ENCODE measurements at places on chromosomes 1 and 21.

GRCh38 chr1:153025797-153026196, 5.2 kb upstream of the SPRR1B start:
- DNase-seq: no peak

DNA sequence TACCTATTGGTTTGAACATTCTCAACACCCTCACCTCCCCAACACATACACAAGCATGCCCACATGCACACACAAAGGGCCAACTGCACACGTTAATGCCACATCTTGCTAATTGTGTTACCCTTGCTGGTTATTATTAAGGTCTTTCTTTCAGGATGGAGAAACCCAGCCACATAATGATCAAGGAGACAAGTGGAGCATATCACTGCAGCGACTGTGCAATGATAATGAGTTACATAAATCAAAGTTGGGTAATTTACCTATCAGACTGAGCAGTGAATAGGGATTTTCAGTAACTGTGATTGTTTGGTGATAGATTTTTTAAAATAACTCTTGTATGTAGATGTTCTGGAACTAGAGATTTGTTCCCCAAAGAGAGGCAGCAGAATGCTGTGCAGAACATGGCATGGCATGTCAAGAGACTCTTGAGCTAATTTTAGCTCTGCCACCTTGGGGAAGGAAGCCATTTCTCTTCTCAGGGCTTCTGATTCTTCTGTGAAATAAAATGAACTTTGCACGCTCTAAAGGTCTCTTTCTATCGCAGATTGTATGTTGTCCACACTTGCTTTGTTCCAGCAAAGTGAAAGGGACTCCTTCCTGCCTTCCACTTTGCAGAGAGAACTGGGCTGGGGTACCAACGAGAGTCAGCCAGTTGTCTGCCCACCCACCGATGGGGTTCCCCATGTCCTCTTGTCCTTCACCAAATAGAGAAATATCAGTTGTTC, 126.0 kb upstream of the CAMK1G start:
- no peak for DNase-seq

- peak; percentile 68 for DNase-seq
These were observed 23.5 kb downstream of the MTARC1 start for GRCh38 chr1:220810179-220810653.

- DNase-seq: peak; percentile 45
These were observed 2.8 kb downstream of the PPIH start for GRCh38 chr1:42660907-42661500.

DNA sequence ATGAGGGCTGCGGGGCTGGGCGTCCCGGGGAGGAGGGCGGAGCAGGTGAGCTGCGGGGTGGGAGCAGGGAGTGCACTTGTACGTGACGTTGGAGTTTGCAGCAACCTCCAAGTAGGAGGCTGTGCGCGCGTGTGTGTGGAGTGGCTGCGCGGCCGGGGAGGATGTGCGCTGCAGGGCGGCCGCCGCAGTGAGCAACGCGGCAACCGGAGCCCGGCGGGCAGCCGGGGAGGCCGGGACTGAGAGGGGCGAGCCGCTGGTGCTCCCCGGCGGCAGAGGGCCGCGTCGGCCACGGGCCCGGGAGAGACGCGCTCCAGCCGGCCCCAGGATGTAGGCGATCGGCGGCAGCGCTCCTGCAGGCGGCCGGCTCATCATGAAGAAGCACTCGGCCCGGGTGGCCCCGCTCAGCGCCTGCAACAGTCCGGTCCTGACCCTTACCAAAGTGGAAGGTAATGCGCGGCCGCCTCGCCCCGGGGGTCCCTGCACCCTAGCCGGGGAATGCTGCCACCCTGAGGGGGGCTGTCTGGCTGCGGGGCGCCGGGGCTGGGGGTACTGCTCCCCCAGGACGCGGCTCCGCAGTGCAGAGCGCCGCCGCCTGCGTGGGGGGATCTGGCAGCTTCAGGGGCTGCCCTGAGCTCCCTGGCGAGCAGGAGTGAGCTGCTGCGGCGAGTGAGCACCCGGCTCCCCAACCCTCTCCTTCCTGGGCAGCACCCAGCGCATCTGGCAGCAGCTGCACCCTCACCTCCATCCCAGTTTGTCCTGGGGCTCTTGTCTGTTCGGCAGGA, 158.9 kb upstream of the COA6 start:
- DNase-seq: peak; percentile 54

DNA sequence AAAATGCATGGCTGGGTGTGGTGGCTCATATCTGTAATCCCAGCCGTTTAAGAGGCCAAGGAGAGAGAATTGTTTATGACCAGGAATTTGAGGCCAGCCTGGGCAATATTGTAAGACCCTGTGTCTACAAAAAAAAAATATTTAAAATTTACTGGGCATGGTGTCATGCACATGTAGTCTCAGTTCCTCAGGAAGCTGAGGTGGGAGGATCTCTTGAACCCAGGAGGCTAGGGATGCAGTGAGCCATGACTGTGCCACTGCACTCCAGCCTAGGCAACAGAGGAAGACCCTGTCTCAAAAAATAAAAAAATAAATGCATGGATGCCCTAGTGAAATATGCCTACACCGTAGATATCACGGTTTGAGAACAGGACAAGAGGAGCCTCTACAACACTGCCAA, 1331.2 kb upstream of the B3GALT2 start:
- no peak for DNase-seq

DNA sequence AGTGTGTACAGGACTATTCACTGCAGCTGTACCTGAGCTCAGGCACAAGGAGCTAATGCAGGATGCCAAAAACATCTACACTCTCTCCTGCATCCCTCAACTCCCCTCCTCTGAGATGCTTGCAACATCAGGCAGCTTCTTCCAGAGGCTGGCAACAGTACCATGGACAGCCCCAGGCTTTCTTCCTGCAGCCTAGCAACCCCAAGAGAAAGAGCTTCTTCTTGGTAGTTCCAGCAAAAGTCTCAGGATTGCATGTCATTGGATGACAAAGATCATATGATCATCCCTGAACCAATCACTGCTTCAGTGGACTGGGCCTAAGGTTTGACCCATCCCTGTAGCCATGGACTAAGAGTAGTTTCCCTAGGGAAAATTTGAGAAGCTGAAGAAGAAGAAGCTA, 46.7 kb downstream of the CAMK2N1 start:
- no peak for DNase-seq

DNA sequence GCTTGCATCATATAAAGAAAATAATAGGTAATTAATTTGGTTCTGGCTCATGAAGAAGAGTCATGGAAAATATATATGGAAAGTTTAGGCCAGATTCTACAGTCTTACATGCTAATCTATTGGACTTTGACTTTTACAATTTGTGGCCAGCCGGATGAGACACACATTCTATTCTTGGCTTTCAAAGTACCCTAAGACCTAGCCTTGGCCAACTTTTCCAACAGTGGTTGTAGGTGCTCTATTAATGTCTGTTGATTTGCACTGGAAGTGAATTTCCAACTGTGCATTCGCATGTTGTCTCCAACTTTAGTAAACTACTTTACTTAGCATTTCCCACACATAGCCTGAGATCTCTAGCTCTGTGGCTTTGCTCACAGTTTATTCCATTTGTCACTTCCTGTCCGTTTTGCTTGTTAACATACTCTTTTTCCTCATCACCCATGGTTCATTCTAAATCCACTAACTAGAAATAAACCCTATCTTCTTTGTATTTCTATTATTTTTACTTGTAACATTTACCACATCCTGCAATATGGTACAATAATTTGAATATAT, 644.0 kb downstream of the PTPRC start:
- DNase-seq: no peak

DNA sequence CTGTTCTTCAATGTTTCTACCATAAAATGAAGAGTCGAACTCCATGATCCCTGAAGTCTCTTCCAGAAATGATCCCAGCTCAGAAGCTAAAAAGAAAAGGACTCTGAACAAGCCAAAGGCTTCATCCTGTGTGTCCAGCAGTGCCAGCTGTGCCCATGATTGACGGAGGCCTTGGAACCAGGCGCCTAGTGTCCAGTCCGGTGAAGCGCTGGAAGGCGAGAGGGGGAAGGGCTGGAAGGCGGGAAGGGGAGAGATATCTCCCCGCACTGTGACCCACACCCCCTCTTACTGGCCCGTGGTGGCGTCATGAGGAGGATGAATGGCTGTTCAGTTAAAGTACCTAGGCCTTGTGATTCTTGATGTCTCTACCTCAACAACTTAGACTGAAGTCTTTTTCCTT, 10.4 kb upstream of the PLEKHA6 start:
- DNase-seq: no peak

- DNase-seq: no peak
These were observed 84.2 kb downstream of the EPHB2 start for GRCh38 chr1:22794647-22795365.

DNA sequence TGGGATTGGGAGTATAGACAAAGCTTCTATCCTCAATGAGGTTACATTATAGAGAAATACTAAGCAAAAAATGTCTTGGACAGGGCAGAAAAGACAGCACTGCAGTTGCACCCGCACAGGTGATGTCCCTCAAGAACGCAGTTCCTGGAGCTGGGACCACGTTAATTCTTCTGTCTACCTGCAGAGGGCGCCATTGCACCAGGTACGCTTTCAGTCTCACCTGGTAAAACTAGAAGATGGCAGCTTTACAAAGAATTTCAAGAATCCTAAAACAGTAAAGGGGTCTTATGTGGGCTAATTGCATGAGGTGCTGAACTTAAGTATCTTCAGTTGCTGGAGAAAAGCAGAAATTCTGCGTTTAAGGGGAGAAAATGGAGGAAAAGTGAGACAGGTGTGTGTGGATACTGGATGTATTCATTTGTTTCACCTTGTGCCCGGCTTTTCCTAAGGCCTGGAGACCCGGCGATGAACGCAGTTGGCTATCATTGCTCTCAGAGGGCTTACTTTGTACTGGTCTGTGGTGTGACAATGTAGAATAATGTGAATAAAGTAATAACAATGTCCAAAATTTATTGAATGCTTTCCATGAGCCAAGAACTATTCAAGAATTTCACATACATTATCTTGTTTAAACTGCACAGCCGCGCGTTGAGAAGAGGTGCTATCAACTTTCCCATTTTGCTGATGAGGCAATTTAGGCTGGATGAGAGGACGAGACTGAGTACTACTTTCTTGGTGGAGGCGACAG, 276.3 kb upstream of the GREM2 start:
- peak; percentile 43 for DNase-seq

GRCh38 chr1:91575909-91576519, 75.4 kb downstream of the CDC7 start:
- no peak for DNase-seq

DNA sequence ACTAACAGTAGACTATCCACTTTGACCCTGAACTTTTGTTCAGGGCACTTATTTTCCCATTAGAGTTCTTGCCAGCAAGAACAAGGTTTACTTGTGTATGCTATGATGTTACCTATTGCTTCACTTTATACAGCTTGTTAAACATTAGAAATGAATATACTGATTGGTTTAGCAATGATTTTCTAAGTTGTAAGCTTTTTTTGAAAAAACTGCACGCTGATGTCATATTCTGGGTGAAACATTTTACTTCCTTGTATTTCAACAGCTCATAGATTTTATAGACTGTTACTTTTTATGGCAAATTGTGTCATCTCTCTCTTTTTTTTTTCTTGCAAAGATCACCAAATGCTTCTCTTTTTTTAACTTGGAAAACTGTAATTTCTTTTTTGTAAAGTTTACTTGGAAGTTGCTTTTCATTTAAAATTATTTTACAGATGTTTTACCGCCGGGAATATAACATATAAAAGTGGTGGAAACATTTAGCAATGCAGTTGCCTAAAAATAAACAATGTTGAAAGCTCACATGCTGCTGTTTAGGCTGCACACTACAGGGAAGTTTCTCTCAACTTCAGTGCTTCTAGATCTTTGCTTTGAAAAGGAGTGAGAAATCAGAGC, 215.3 kb upstream of the NFIA start:
- no peak for DNase-seq

DNA sequence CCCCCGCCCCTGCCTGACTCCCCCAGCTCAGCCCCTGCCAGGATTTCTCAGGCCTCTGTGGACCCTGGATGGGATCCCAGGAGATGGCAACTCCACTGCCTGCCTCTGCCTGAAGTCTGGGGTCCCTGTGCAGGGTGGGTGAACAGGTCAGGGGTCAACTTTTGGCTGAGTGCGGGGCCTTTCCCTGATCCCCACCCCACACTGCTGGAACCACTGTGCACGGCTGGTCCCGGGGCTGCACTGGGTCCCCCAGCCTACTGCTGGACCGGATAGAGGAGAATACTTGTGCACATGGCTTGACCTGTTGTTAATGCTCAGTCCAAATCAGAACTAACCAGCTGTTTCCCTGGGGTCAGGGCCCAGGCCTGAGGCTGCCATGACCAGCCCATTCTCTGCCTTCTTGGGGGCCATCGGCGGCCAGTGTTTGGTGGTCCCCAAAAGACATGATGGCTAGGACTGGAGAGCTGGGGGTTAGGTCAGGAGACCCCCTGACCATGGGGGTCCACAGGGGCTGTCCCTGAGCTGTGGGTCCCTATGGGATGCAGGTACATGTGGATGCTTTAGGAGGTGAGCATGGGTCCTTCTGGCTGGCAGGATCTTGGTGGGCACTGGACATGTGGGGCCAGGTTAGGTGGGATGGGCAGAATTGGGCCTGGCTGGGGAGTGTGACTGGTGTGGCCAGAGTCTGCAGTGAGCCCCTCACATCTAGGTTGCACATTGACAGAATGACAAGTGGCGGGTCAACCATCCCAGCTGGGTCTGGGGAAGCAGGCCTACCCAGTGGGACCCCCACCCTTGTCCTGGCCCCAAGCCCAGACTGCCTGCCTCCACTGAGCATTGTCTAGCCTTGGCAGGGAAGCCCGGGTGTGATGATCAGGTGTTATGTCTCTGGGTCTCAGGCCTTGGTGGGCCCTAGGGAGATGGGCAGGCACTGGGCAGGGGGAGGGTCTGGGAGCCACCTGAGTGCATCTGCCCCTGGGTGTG, 19.0 kb upstream of the ZNF678 start:
- DNase-seq: no peak

GRCh38 chr1:118322331-118322730, 137.3 kb upstream of the SPAG17 start:
- DNase-seq: no peak

GRCh38 chr1:246181241-246181640, 325.8 kb downstream of the SMYD3 start:
- no peak for DNase-seq

All from GM20000 (cell line).